Endodermal cell (in vitro differentiated cells): ENCODE measurements at places on chromosomes 16 and 17. TPM values are rescaled to one million over a fixed set of nuclear protein-coding genes. Genes with fewer than 3 reads are reported as not detected.

DNA sequence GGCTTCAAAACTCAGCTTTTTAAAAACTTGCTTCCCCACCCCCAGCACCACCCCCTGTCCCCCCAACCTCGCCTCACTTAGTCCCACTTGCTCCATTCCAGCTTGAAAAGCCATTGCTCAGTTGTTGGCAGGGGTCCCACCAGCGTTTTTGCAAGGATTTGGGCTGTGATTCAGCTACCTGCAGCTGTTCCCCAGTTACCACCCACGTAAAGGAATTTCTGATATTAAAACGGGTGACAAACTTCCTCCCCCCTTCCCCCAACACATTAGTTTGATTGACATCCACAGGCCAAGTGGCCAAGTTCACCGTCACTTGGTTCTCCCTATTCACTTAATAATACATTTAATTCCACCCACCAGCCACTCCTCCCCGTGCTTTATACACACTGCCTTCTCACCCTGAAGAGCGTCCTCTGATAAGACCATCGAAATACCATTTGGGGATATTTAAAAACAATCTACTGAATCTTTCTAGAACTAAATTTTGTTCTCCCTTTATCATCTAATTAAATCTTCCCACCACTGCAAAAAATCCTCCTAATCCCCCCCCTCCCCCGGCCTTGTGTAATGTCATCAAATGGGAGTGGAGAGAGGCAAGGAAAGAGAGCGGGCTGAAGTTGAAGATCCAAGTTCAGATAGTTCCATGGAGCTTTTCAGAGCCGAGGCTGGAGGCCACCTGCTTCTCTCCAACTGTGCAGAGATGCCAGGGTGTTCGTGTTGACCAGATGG, 55.1 kb downstream of the SOX9 start:
- H3K4me3 ChIP-seq = no peak overlapping the region
- DNase-seq = no peak
- no peaks in the 10 kb centered on the region for H3K36me3 ChIP-seq
- H3K27me3 ChIP-seq = no peaks in the 10 kb centered on the region

- no peaks in the 10 kb centered on the region for H3K27me3 ChIP-seq
- H3K36me3 ChIP-seq = no peaks in the 10 kb centered on the region
- H3K27ac ChIP-seq = no peak overlapping the region
- no peak overlapping the region for H3K4me3 ChIP-seq
- DNase-seq = peak; percentile 34
- H3K4me1 ChIP-seq = no peaks in the 10 kb centered on the region
Measured at GRCh38 chr17:66570447-66571195, 264.3 kb upstream of the CACNG5 start.

- H3K27me3 ChIP-seq = no peaks in the 10 kb centered on the region
- peaks cover 86% of the 10 kb centered on the region for H3K36me3 ChIP-seq
- no peak overlapping the region for H3K27ac ChIP-seq
- no peak overlapping the region for H3K4me3 ChIP-seq
- no peaks in the 10 kb centered on the region for H3K4me1 ChIP-seq
Measured at GRCh38 chr17:81612172-81612970, 24.5 kb downstream of the NPLOC4 start.

DNA sequence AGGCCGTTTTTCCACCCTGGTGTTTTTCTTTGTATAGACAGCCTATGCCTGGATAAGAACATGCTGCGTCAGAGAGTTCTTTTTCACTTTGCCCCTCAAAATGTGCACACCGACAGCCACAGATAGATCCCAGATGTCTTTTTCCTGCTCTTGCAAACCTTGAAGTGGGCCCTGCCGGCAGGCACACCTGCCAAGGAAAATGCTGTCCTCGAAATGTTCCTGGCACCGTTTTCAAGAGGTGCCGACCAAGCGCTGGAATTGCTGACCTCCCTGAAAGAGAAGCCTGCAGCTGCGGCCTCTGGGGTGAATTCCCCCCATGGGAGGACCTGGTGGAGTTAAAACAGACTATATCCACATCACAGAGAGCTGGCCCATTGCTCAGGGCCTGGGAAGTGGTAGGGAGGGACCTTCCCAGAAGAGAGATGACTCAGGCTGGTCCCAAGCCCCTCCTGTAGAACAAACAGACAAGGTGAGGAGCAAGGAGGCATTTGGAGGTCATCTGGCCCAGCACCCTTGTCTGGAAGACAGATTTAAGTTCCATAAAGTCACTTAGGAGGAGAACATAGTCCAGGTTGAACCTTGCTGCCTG, 668.1 kb downstream of the MAF start:
- H3K4me3 ChIP-seq = no peak overlapping the region
- H3K36me3 ChIP-seq = no peaks in the 10 kb centered on the region
- H3K27me3 ChIP-seq = no peaks in the 10 kb centered on the region
- H3K4me1 ChIP-seq = no peaks in the 10 kb centered on the region

The TMC5 gene
- total RNA-seq = 1.5 and 2.2 TPM in 2 replicates

The EPOP gene
- 5.0 to 5.7 TPM (median 5.0 TPM) in 3 replicates for total RNA-seq

The SP6 gene
- total RNA-seq = 1.7 to 3.1 TPM (median 2.5 TPM) in 3 replicates
